ENCODE measurements at places on chromosomes 16 and 17.
A peak's percentile ranks its signal among the peaks of the same experiment; 100 is the strongest.

DNA sequence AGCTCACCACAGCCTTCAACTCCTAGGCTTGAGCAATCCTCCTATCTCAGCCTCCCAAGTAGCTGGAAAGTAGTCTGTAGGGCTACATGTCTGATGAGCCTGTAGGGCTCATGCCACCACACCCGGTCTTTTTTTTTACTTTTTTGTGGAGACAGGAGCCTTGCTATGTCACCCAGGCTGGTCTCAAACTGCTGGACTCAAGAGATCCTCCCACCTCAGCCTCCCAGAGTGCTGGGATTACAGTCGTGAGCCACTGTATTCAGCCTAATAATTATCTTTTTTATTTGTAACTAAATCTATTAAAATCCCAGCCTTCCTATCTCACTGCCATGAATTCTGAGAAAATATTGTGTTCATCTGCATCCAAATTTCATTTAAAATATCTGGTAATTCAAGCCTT lies 15.1 kb downstream of the BRIP1 start:
- no peak for DNase-seq

DNA sequence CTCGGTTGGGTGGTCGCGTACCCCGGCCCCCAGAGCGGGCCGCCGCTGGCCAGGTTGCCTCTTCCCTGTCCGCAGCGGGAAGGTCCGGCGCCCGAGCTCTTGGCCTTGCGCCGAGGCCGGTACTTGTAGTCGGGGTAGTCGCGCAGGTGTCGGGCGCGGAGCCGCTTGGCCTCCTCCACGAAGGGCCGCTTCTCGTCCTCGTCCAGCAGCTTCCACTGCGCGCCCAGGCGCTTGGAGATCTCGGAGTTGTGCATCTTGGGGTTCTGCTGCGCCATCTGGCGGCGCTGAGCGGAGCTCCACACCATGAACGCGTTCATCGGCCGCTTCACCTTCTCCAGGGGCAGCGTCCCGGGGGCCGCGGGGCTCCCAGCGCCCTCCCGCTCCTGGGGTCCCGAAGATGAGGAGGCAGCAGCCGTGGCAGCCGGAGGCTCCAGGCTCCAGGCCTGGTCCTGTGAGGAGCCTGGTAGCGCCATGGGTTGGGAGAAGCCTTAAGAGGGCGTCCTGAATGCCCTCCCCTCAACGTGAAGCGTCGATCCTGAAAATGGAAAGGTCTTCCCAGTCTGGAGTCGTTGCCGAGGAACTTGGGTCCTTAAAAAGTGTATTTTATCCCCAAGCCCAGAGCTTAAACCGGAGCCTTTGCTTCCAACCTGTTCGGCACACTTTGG lies 558 bp downstream of the SOX15 start:
- peak; percentile 84 for DNase-seq

DNA sequence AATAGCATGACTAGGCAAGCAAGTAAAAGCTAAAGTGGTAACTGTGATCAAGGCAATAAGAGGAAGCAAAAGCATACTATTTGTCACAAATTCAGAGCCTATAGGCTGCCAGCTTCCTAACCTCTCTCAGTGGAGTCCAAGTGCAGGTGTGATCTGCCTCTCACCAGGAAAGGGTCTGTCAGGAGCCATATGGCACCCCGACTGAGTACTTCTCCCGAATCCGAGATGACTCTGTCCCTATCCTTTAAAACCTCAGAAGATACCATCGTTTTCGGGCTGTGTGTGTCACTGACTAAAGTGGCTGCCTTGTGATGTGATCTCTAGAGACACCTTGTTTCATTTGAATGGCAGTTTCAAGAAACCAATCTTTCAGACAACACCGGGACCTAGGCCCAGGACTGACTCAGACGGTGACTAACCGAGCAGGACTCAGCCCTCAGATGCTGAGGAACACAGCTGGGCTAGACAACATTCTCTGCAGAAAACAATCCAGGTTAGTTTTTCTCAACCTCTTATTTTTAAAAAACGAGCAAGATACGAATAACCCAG lies 63.6 kb downstream of the SMG6 start:
- DNase-seq: peak; percentile 63

- no peak for DNase-seq
Observed at GRCh38 chr17:77440560-77440981, 299.8 kb downstream of the SEC14L1 start.

DNA sequence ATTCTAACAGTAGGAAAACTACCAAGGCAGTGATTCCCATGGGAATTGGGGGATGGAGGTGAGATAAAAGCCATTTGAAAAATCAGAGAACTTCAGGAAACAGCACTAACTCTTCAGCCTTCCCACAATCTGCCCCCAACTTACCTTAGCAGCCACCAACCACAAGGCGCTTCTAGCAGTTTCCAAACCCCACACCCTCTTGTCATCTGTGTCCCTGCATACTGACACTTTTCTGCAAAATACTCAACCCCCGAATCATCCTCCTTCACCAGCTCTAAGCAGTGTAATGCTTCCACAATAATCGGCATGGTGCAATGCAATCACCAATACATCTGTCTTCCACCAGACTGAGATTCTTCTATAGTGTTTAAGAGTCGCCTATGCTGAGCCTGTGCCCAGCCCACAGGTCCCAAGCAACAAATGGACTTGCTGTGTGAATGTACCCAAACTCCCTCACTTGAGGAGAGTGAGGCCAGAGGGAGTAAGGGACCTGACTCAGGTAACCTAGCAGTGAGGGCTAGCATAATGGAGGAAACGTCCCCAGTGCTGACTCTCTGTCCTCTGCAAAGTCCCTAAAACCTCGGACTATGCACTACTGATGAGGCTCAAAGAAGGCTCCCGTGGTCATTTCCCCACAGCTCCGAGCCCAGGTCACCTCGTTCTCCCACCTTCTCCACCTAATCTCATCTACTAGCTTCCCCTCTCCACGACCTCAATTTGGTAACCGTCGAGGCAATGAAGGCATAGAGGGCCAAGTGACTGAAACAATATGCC lies 943 bp downstream of the DYNC1LI2 start:
- no peak for DNase-seq

All from fibroblast of gingiva (primary cell).